NCI-H1930 (cell line): ENCODE measurements at places on chromosomes 5 and 9.

DNA sequence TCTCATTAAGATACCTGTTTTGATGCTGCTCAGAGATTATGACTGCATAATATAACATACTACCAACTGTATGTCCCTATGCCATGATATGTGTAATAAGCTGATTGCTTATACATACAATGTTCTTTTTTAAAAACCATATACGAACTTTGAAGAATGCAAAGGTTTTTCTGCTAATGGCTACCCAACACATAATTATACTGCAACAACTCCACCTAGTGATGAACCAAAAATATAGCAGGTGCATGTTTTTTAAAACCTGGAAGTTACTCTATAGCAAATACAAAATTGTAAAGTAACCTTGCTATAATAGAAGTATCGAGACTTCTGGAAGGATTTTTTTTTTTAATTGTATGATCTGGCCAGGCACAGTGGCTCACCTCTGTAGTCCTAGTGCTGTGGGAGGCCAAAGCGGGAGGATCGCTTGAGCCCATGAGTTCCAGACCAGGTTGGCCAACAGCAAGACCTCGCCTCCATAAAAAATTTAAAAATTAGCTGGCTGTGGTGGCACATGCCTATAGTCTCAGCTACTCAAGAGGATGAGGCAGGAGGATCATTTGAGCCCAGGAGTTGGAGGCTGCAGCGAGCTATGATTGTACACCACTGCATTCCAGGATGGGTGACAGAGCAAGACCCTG, 49.1 kb downstream of the HOMER1 start:
- no peak for DNase-seq

DNA sequence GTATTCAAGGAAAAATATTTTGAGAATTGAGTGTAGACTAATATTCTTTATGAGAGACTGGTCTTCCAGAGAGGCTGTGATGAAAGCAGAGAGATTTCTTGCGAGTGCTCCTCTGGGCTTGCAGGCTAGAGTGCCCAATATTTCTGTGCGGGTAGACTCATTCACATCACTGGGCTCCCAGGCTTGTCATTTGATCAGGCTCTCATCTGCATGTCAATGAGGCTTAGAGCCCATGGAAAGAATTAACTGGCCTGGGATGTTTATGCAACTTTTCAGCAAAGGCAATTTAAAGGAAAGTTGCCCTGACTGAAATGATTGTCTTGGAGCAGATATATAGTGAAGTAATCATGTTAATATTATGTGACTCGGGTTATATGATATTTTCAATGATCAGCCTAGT, 42.3 kb downstream of the SNCAIP start:
- no peak for DNase-seq

DNA sequence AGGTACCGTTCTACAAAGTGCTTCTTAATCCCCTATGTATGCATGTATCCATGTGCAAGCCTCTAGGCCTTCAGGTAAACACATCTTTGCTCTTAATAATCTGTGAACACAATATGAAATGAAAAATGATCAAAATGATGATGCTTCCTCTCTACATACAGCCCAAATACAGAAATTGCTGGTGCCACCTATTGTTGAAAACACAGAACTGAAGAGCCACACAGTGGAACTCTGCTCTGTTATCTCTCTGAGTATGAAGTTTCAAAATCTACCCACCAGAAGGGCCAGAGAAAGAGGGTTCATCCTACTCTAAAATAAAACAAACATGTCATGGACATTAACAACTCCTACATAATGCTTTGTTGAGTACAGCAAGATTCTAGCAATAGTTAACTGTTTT, 71.3 kb downstream of the GLIS3 start:
- no peak for DNase-seq

GRCh38 chr5:56501781-56502557, 268.8 kb upstream of the ANKRD55 start:
- DNase-seq = no peak

- DNase-seq = no peak
These were observed 30.9 kb downstream of the GLT6D1 start for GRCh38 chr9:135608294-135608998.
